ENCODE measurements at places on chromosomes 3 and 15.

- DNase-seq, result no peak
Measured at GRCh38 chr3:148062590-148062989, 635.1 kb upstream of the AGTR1 start.

- DNase-seq, result no peak
Measured at GRCh38 chr15:69280783-69281182, 17.9 kb upstream of the PAQR5 start.

GRCh38 chr3:7188551-7188950 is 327.6 kb downstream of the GRM7 start:
- DNase-seq, result no peak

DNA sequence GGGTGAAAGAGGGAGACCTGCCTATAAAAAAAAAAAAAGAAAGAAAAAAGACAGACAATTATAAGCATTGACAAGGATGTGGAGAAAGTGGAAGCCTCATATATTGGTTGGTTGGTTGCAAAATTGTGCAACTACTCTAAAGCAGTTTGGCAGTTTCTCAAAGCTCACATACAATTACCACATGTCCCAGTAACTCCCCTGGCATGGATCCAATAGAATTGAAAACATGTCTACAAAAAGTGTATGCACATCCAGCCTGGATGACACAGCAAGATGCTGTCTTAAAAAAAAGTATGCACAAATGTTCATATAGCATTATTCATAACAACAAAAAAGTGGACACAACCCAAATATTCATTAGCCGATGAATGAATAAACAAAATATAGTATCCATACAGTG is 19.5 kb downstream of the SETMAR start:
- DNase-seq, result no peak

- DNase-seq, result no peak
Measured at GRCh38 chr15:64500695-64501395, 40.5 kb downstream of the ZNF609 start.

DNA sequence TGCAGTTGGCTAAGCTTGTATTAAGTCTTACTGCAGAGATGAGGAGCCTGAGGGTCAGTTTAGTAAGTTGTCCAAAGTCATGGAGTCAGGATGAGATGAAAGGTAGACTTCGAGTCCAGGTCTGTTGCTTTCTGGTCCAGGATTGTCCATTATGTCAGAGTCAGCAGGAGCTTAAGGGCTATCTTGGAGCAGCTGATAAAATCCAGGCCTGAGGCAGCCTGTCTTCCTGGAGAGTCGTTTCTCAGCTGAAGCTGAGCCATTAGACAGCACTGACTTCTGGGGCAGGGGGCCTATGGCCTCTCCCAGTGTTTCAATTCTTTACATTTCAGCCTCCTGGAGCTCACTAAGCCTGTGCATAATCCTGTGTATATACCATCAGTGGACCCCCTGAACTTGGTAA is 219.5 kb upstream of the GAP43 start:
- DNase-seq, result no peak

DNA sequence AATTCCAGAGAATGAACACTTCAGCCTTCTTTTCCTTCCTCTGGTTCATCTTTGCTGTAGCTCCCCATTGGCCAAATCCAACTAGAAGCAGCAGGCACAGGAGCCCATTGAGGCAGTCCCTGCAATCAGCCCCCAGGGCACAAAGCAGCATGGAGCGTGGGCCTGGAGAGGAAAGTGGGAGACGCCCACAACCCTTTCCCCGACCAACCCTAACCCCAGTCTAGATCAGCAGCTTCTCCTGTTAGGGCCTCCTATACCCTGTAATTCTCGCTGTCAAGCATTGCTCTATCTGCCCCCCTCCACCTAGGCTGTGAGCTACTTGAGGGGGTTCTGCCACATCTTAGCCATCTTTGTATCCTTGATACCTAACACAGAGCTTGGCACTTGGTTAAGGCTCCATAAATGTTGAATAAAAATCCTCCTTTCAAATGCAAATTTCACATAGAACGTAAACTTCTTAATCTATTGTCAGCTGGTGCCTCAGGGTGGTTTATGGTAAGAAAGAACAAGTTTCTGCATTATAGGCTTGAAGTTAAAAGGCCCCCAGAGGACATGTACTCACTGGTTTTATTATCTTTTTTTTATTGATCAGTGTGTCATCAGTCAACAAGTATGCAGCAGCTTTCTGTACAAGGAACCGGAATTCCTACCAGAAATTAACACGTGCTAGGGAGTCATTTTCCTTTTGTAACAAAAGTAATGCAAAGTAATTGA is 97.9 kb upstream of the PFN2 start:
- DNase-seq, result no peak

GRCh38 chr3:82498186-82498585 is 736.7 kb upstream of the GBE1 start:
- DNase-seq, result no peak

DNA sequence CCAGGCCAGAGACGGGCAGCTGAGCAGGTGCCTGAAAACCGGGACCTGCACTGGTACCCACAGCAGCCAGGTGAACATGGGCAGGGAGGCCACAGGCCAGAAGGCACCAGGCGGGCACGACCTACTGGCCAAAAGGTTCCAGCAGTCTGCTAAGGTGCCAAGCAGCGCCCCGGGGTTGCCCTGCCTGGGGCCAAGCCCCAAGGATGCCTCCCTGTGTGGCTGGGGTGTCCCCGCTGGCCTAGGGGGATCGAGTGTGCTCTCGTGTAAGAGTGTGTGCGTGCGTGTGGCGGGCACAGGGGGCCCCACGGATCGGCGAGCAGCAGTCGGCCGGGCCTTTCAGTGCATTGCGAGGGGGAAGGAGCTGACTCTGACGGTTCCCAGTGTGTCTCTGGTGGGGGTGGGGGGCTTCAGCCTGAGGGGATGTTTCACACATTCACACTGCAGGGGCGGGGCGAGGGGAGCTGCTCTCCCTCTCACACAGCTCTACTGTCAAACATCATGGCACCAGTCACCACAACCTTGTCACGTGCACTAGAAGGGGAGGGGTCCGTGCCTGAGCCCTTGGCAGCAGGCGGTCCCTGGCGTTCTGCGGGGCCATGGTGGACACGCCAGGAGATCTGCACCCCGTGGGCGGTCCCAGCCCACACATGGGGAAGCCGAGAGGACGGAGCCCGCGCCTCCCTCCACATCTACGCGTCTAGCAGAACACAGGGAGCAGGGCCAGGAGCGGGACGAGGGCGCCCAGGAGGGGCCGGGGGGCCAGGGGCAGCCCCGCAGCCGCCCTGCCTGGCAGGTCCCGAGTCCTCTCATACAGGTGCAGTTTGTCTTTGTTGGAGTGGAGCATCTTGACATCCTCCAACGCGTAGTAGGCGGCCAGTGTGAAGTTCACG is 44.5 kb downstream of the RGMA start:
- no peak for DNase-seq

GRCh38 chr15:40307421-40308211 is at the start of gene PLCB2:
Gene PLCB2 (minus strand): TSS chr15:40307935. CDS start chr15:40307672, 263 bp downstream.
- DNase-seq, result peak; percentile 41

DNA sequence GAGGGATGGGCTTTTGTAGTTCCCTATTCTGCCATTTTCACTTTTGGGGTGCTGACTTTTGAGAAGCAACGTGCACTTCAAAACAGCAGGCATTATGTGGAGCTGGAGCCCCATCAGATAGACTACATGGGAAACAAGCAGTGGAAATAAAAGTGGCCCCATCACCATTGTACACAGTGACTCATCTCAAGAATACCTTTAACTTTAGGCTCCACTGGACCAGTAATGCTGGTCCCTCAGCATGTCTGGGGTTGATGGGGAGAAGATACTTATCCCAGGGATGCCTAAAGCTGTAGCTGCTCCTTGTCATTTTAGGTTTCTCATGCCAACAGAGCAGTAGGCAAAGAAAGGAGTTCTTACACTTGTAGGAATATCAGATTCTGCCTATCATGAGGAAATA is 45.0 kb downstream of the LSM3 start:
- DNase-seq, result no peak

DNA sequence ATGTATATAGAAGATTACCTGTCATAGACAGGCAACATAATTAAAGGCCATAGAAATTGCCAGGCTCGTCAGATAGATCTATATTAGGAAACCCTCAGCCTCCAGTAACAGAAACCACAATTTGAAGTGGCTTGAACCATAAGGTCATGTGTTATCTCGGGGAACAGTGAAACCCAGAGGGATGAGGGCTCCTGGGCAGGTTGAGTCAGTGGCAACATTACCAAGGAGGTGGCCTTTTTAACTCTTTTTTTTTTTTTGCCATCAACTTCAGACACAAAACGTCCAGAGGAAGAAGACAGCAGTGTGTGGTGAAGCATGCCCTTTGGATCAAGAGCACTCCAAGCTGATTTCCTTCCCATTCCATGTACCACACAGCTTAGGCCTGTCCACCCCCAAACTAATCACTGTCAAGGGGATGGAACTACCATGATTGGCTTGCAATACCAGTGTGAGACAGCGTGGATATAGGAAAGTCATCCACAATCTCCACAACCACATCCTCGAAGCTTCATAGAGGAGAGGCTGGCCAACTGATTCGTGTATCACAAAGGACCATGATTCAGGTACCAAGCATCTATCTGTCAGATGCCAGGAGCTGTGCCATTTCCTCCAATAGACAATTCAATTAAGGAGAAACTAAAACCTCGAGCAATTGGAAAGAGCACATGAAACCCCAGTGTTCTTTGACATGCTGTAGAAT is 999 bp upstream of the KIF7 start:
- DNase-seq, result no peak

DNA sequence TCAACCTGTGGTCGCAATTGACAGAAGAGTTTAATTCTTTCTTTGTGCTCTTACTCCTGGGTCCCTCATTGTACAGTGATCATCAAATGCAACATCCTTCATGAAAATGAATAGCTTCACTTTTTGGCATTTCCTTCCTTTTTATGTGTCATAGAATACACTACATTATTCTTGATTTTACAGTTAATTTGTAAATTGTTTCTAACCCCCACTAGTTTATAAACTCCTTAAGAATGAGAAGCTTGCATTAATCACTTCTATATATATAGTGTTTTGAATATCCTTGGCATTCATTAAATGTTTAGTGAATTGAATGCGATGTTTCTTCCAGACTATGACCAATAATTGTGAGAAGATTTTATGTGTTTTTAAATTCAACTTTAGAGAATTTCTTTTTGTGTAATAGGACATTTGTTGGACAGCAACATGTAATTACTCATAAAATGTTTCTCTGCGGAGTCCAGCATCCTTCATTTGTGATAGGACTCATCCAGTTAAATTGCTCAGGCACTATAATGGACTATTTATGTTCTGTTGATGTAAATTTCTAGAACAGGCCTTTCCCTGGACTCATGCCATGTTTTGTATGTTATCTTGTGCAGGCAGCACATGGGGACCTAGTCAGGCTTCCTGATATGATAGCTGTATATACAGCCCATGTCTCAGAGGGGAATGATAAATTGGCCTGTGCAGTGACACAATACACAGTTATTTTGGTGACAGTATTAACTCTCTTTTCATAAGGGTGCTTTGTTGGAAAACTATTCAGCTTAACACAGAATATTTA is 51.3 kb downstream of the MBNL1 start:
- no peak for DNase-seq

- DNase-seq, result no peak
Measured at GRCh38 chr3:158233791-158234190, 123.9 kb downstream of the RSRC1 start.

GRCh38 chr3:168086541-168087260 is 9.0 kb downstream of the GOLIM4 start:
- no peak for DNase-seq

DNA sequence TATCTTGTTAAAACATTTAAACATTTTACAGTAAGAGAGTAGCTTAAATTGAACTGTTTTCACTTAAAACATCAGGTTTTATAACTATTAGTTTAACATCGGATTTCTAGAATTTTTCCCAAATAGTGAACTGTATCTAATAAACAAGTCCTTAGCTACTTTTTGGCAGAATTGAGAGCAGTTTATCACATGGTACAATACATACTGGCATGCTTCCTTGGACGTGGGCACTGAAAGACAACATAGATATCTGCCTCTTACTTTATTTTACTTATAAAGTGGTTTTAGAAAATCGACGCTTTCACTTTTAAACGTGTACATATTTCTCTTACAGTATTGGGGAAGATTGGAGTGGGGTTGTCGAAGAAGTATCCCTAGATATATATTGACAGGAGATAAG is 52.8 kb downstream of the OPA1 start:
- no peak for DNase-seq

- no peak for DNase-seq
Measured at GRCh38 chr15:78394981-78395616, 42.9 kb upstream of the IREB2 start.

- DNase-seq, result no peak
Measured at GRCh38 chr3:150260398-150260710, 147.7 kb upstream of the TSC22D2 start.

DNA sequence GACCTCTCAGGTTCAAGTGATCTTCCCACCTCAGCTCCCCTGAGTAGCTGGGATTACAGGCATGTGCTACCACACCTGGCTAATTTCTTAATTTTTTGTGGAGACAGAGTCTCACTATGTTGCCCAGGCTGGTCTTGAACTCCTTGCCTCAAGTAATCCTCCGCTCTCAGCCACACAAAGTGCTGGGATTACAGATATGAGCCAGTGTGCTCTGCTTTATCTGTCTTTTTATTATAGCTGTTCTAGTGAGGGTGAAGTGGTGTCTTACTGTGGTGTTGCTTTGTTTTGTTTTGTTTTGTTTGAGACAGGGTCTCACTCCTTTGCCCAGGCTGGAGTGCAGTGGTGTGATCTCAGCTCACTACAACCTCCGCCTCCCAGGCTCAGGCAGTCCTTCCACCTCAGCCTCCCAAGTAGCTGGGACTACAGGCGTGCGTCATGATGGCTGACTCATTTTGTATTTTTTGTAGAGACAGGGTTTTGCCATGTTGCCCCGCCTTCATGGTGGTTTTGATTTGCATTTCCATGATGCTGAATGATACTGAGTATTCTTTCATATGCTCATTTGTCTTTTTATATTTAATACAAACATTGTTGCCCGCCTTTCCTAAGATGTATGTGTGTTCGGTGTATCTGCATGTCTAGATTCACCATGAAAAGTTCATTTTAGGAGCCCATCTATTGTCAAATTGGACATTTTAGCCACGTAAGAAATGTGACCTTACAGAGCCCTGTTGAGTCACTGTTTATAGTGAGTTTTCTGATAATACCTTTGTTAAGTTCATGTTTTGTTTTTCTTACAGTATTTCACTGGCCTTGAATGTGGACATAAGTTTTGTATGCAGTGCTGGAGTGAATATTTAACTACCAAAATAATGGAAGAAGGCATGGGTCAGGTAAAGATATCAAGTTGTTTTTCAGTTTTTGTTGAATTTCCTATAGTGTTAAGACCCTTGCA is 80.6 kb downstream of the ARIH1 start:
- no peak for DNase-seq

DNA sequence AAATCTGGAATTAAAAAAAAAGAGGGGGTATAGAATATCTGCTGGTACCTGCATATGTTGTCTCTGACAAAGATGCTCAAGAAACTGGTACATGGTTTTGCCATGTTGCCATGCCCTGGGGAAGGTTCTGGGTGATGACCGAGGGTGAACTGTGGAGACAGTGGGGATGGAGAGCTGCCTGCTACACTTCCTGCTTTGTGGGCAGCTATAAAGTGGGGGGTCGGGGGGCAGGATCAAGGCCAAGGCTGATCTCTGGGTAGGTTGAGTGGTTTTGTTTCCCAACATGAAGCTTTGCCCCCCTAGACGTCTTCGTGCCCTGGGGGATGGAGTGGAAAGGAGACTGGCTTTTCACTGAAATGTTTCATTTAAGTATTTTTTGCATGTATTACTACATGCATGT is 74.6 kb downstream of the IQSEC1 start:
- DNase-seq, result no peak

GRCh38 chr3:65915477-65915876 is 123.2 kb downstream of the MAGI1 start:
- no peak for DNase-seq

- no peak for DNase-seq
Measured at GRCh38 chr15:29309139-29309538, 39.5 kb upstream of the NSMCE3 start.
